ENCODE measurements at places on chromosomes 13 and 19.

GRCh38 chr19:52889931-52890330 is 7.5 kb downstream of the ZNF320 start:
- no peak for DNase-seq

DNA sequence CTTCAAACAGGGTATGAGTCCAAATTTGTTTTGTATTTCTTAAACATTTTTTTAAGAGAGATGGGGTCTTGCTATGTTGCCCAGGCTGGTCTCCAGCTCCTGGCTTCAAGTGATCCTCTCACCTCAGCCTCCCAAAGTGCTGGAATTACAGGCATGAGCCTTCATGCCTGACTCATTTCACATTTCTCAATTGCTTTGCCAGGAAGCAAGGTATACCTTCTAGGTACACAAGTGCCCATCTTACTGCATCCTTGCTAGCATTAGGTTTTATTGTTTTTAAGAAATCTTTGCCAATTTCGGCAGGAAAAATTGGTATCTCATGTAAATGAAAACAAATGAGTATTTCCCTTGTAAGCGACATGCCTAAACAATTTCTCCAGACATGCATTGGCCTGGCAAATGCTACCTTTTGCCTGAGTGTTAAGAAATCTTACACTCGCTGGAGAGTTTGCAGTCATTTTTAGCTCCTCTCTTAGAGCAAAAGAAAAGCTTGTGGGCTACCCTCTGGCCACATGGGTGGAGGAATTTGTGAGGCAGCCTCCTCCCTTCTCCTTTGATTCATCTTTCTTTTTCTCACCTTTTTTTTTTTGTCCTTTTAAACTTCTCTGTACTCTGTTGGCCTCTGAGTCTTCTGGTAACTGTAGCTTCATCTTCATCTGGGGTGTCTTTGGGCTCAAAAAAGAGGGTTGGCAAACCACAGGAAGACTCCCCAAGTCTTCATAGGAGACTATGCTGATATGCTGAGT is 33.0 kb downstream of the ACTL9 start:
- DNase-seq: no peak

GRCh38 chr13:39317291-39317690 is 279.0 kb downstream of the NHLRC3 start:
- no peak for DNase-seq

- no peak for DNase-seq
These were observed 33.3 kb downstream of the BRD4 start for GRCh38 chr19:15298847-15299567.

DNA sequence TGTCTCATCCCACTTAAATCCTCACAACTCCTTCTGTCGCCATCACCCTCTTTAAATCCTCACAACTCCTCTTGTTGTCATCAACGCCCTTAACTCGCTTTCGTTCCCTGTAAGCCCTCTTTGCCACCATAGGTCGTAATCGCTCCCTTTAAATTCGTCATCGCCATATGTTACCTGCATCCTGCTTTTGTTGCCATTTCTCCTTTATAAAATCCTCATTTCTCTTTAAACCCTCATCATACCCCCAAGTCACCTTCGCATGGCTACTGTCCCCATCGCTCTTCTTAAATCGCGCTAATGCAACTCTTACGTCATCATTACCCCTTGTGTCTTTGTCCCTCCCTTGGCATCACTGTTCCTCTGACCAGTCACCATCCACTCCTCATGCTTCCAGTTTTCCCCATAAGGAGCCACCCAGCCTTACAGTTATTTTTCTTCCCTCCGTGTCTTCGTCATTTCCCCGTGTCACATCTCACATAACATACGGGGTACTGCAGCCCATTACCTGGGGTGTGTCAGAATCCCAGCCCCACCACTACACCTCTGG is 539 bp downstream of the PLD3 start:
- DNase-seq: no peak

- no peak for DNase-seq
These were observed 28.0 kb downstream of the MAB21L1 start for GRCh38 chr13:35448465-35448864.

GRCh38 chr13:95267662-95268342 is 33.4 kb downstream of the ABCC4 start:
- DNase-seq: no peak

DNA sequence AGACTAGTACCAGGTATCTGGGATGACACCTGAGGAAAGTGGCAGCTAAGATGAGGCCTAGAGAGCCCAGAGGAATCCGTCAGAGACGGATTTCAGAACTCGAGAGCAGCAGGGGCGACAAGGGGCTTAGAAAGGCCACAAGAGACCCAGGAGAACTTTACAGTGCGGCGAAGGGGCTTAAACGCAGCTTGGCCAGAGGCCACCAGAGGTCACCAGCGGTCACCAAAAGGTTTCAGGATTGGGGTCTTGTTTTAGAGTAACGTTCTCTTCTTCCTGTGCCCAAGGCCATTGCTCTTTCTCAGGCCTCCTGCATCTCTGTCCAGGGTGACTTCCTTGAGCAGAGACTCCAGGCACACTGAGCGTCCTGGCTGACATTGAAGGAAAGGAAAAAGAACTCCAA is 2.2 kb downstream of the ZSCAN22 start:
- peak; percentile 18 for DNase-seq

DNA sequence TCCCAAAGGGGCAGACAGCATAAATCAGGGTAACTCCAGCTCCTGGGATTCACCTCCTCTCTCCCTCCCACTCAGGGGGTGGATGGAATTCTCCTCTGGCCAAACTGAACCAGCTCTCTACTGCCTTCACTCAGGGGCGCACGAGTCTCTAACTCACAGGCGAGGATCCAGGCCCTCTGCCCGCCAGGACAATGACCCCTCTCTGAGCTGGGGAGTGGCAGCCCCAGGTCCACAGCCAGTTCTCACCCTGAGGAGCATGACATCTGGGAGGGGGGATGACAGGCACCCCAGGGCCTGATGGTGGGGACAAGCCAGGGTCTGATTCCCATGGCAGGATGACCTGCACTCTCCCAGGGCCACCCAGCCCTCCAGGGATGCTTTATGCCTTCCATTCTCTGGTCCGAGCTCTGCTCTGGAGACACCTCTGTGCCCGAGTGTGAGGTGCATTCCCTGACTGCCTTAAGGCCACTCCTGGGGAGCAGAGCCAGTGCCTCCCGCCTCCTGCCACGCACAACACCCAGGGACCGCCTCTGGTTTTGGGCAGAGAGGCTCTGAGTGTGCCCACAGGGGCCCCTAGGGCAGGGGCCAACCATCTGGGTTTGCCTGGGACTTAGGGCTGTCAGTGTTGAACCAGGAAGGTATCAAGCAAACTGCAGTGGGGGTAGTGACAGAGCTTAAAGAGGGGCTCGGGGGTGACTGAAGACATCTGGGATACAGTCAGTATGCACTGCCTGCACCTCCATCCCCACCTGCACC is 66.2 kb downstream of the GNG7 start:
- DNase-seq: no peak

- peak; percentile 36 for DNase-seq
These were observed 6.1 kb upstream of the GGACT start for GRCh38 chr13:100594731-100595130.
